Cerebellar cortex (tissue), 1 donor: ENCODE measurements at places on chromosomes 4 and X.
A peak's percentile ranks its signal among the peaks of the same experiment; 100 is the strongest.

DNA sequence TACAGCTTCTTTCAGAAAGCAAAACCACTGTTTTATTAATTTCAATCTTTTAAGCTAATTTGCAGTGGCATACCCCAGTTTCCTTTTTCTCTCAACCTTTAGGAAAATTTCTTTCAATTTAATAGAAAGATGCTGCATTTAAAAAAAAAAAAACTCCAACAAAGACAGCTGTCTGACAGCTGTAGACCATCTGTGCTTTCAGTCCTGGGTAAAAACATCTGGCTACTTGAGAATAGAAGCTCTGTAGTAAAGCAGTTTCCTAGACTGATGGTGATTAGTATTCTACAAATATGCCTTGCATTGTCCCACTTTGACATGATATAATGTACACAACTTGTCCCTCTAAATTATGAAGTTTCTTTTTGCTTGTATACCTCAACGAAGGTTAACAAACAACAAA, 197.8 kb downstream of the EDA start:
- DNase-seq, result no peak

GRCh38 chr4:142434519-142435224, 411.4 kb downstream of the INPP4B start:
- peak; percentile 37 for DNase-seq

- DNase-seq, result peak; percentile 37
Observed at GRCh38 chrX:13994104-13994503, 35.6 kb downstream of the GEMIN8 start.

DNA sequence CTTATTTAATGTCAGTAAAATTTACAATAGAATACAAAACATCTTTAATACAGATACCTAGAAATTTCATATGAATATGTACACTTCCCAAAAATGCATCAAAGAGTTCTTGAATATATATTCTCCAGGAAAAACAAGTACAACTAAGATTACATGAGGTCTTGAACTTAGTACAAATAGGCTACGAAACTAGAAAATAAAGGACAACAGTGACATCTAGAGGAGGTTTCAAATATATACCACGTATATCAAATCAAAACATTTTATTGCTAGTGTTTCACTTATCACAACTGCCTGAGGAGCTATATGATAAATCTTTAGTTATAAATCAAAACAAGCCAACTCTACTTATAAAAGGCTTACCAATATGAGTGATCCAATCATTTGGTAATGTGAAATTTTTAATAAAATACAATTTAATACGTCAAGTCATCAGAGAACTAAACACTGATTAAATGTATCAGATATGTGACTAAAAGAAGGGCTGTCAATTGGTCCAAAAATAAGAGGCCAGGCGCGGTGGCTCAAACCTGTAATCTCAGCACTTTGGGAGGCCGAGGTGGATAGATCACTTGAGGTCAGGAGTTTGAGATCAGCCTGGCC, 36.6 kb downstream of the ANAPC10 start:
- DNase-seq, result peak; percentile 63

DNA sequence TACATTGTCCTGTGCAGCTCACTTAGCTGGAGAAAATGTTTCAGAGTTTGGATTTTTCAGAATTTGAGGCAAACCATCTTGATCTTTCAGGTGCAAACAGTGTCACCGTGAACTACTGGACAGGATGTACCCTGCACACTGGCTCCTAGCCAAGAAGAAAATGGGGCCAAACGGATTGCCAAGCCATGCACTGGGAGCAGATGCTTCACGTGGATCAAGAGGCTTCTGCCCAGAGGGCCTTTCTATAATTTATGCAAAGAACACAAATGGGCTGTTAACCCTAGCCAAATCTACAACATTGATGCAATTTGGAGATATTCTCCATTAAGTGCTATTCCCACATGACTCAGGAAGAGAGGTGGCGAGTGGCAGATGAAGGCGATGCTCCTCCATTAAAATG, 46.9 kb upstream of the ATP8A1 start:
- peak; percentile 77 for DNase-seq

- peak; percentile 74 for DNase-seq
Observed at GRCh38 chrX:74420196-74421035, 877 bp upstream of the SLC16A2 start.

GRCh38 chr4:82850684-82851083, 40.3 kb downstream of the SEC31A start:
- DNase-seq, result no peak

DNA sequence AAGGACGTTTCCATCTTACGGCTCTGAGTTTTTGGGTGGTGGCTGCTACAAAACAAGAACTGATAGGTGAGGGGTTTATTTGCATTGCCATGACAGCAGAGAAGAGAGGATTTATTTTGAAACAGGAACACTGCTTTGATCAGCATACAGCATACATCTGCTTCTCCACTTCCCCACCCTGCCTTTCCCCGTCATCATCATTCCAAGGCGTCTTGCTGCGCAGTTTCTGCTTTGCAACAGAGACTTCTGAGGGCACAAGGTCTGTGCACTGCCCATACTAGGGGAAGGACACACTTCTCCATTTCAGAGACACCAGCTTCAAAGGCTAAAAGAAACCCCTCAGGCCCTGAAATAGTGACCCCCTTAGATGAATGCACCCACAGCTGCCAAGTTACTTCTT, 19.1 kb downstream of the STARD8 start:
- no peak for DNase-seq
